GM12878 (cell line): ENCODE measurements at places on chromosomes 5 and 9. TPM values are rescaled to one million over a fixed set of nuclear protein-coding genes. Genes with fewer than 3 reads are reported as not detected.

The FOXD4L5 gene
- total RNA-seq = 0.21 and 0.29 TPM in 2 replicates

The SPINK6 gene
- not detected in 2 replicates for total RNA-seq

The DNM1 gene
- 0.21 and 0.67 TPM in 2 replicates for total RNA-seq

The WDR31 gene
- 0.97 and 1.1 TPM in 2 replicates for total RNA-seq

The NOP16 gene
- 89.2 and 90.8 TPM in 2 replicates for total RNA-seq

The KLF9 gene
- total RNA-seq = 0.95 and 1.1 TPM in 2 replicates

The INSL6 gene
- not detected in 2 replicates for total RNA-seq

The PCDHB10 gene
- not detected in 2 replicates for total RNA-seq

The LCN10 gene
- 0.21 and 0.51 TPM in 2 replicates for total RNA-seq

The PCDHGA5 gene
- total RNA-seq = 0.13 and 0.23 TPM in 2 replicates

The ACOT12 gene
- not detected in 2 replicates for total RNA-seq
